ENCODE measurements at places on chromosomes 2 and 18. TPM values are rescaled to one million over a fixed set of nuclear protein-coding genes. Genes with fewer than 3 reads are reported as not detected.

Gene MARCO
- not detected for total RNA-seq

DNA sequence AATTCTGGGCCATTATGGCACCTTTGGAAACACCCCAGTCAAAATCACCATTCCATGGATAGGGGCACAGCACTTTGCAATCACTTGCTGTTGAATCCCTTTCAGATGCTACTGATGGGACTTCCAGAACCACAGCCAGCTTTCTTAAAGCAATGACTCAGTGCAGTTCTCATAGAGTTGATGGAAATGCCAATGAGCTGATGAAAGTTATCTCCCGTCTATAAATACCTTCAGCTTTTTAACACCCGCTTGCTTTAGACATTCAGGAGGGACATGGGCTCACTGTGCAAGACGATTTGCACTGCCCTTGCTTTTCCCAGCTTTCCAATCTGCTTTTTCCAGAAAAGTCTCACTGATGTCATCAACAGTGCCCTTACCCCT, 66.7 kb upstream of the RPL31 start:
- peak; percentile 55 for DNase-seq

- no peak for DNase-seq
Observed at GRCh38 chr2:143901185-143901842, 618.6 kb downstream of the ZEB2 start.

Gene STPG4
- not detected for total RNA-seq

Gene UGT1A10
- not detected for total RNA-seq

Gene PSMA8
- not detected for total RNA-seq

GRCh38 chr2:33081691-33082090, 134.9 kb downstream of the LTBP1 start:
- DNase-seq = no peak

Gene PLGLB2
- 0.92 TPM for total RNA-seq

Gene SRD5A2
- 0.06 TPM for total RNA-seq

Gene ERMN
- 0.80 TPM for total RNA-seq

Gene DES
- 47.0 TPM for total RNA-seq

DNA sequence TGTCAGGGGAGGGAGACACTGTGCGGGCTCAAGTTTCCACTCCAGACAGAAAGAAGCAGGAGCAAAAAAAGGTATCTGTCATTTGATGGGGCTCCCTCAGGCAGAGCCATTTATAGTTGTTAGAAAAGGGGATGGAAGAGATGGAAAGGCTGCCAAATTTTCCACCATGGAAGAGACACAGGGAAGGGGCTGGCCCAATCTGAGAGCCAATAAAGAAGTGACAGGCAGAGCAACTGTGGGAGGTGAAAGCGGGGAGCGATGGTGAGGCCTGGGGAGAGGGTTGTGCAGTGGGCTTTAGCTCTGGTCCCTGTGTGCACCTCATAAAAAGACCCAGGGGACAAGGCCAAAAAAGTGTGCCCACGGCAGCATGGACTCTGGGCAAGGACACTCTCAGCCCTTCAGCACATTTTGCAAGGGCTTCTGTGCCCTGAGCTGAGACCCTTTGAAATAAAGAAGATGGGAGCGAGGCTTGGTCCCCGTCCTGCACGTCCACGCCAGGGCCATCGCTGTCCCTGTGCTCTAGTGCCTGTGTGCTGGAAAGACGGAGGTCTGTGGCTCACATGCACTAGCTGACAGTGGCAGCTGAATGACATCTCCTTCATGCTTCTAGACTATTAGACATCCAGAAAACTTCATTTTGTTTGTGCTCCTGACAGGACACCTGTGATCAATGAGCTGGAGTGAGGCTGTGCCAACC, 456.7 kb upstream of the HS6ST1 start:
- no peak for DNase-seq

Gene LONRF2
- 0.83 TPM for total RNA-seq

Gene CFAP221
- 11.0 TPM for total RNA-seq

DNA sequence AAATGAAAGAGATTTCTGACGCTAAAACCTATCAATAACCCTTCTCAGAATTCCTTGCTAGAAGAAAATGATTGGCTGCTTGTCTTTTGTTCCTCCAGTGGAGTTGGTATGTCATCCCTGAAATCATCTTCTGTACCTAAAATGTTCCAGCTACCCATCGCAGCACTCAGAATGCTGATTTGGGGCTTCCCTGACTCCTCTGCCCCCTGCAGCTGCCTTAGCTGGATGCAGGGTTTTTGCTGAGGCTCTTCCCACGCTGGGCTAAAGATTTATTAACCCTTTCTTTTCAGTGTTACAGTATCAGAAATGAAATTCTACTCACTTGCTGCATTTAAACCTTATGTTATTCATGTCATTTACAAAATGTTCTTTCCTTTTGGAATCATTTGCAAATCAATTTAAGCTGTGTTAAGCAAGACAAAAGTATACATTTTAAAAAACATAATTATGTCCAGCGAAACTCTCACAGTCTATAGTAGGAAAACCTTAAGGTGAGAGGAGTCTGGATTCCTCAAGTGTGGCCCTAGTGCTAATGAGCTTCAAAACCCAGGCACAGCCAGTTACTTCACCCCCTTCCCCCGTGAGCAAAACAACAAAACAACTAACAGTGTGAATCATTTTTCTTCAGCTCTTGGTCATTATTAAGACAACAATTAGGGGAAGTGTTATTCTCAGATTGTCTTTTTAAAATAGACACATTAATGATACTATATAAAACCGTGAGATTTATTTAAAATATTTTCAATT, 32.8 kb downstream of the PKP4 start:
- no peak for DNase-seq

DNA sequence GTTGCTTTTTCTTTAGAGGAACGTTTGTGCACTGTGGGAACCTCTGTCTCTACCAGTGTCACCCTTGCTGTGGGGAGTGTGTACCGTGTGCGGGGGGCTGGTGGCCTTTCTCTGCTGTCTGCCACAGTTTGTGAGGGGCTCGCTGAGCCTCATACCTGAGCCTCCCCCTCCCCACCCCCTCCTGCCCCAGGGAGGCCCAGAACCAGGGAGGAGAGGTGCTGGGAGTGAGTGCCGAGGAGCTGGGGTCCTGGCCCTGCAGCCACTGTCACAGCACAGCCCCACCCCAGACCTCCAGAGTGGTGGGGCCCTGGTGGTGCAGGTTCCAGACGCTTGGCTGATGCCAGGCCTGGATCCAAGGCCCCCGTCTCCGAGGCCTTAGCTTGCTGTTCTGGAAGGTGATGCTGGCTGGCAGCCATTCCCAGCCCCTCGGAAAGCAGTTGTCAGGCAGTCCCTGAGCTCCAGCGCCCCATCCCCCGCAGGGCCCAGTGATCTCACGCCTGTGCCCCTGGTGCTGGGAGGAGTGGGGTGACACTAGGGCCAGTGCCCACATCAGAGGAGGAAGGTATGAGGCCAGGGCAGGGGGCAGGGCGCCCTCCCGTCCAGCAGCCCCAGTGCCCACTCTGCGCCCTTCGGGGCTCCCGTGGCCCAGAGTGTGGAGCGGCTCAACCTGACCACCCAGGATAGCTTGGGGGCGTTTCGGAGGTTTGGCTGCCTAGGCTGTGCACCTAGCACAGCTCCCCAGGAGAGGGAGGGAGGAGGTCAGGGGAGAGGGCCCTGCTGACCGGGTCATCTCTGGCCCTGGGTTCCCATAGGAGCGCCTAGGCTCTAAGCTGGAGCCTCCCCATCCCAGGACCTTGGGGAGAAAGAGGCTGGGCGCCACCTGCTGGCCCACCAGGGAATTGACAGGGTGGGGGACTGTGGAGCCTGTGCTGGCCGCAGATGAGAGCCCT, 53.0 kb upstream of the ALPP start:
- peak; percentile 55 for DNase-seq

DNA sequence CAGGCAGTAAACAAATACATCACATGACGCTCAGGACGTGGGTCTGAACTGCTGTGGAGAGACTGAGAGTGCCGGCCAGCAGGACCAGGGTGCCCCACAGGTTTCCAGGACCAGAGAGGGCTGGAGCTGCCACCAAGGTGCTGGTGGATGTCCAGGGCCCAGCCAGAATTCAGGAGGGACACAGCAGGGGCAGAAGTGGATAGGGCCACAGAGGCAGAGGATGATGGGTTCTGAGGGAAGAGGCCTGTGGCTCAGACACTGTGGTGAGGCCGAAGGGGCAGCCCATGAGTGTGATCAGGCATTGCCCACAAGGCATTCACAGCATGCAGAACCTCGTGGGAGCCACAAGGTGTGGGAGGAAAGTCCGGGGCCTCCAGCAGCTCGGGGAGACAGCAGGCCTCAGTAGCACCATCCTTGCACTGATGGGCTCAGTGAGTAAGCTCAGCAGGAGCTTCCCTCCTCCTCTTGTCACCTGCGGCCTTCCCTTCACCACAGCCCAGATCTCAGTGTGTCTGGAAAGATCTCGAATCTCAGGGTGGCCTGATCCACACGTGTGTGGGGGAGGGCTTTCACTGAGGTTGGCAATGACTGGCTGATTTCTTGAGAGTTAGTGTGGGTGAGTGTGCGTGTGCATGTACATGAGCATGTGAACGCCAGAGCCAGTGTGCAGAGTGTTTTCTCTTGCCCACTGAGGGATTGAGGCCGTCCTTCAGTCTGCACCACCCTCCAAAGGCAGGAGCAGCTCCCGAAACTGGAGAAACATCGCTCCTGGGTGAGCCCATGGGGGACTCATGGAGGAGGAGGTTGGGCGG, 181.8 kb upstream of the RAB6C start:
- DNase-seq = no peak

All from cardiac muscle cell (in vitro differentiated cells and primary cell).